ENCODE measurements at places on chromosomes 11 and 22.

DNA sequence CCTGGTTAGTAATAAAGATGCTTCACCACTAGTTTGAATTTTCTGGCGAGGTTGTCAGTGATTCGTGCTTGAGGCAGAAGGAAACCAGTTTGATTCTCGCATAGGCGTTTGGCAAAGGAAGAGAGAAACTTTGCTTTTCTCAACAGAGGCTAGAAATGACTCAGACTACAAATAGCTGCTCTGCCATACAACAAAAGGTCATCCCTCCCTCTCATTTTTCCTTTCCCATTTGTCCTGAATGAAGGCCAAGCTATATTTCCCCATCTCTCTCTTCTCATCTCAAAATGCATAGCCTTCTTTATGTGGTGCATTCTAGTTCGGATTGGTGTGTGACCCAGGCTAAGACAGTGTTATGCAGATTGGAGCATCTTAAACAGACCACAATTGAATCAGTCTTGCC is 741.4 kb downstream of the NTM start:
- no peak for DNase-seq

- no peak for DNase-seq
These were observed 354.6 kb upstream of the DDI1 start for GRCh38 chr11:103681855-103682254.

GRCh38 chr11:19520681-19521080 is 192.0 kb upstream of the NAV2 start:
- no peak for DNase-seq

DNA sequence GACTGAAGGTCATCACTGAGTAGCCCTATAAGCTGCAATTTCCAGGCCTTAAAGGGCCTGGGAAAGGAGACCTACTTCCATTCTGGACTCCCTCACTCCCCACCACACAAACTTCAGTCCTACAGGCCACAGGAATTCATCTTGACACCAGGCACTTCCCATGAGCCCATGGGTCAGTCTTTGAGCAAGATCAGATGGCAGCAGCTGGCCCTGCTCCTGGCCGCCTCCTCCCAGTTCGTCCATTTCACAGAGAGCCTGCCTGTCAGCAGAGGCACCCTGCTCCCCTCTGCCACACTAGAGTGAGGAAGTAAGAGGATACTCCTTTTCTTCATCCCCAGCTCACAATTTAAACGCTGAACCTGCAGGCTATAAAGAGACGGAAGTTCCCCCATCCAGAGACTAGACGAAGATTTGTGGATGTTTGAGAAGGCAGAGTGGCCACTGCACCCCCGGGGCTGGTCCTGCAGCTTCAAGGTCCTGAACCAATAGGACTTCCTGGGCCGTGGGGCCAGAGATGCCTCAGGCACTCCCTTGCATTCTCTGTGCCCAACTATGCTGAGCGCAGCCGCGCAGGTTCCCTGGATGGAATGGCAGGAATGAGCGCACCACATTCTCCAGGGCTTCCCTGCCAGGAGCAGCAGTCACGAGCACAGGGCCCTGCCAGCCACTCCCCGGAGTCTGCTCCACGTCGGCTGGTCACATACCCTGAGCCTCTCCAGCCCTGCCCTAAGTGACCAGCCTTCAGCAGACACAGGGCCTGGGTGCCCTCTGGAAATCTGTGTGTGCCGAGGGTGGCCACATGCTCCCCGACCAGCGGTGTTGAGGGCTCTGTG is 33.5 kb upstream of the BID start:
- peak; percentile 95 for DNase-seq

DNA sequence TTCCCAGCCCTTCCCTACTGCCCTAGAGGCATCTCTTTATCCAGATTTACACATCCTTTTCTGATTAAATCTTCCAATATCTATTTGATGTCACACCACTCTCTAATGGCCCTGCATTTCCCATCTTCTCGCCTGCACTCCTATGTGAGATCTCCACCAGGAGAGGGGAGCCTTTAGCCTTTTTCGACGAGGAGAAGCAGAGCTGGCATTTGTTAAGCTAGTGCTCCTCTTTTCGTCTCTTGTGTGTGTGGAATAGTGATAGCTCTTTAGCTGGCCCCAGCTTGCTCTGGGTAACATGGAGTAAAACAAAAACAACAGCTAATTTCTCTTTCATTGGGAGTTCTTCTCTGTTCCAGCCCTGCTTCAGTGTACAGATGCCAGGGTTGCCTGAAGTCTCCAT is 536.5 kb downstream of the NTM start:
- no peak for DNase-seq

DNA sequence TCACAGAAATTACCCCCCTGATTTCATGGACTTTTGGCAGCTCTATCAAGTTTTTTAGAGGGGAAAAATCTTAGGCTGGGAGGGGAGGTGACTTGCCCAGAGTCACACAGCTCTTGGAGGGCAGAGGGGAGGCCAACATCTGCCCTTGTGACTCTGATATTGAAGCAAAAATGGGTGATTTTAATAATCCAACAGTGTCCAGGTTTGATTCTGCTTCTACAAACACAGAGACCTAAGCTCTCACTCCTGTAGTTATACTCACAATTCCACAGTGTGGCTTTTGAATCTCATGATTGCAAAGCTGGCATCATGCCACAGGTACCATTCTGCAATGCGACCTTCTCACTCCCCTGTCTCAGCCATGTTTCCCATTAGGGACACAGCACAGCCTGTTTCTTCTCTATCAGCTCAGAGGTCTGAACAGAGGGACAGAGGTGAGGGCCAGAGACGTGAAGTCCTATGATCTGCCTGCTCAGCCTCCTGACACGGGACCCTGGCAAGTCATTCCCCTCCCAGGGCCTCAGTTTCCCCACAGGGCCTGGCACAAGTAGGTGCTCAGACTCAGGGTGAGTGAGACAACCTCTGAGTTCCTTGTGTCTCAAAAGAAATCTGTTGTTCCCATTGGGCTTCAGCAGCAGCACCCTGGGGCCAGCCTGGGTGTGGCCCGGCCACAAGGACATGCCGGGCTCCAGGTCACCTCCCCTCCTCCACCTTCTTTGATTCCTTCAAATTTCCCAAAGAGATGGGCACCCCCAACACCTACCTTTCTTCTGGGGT is 766 bp downstream of the APOL2 start:
- DNase-seq = no peak

GRCh38 chr11:96306933-96307775 is 35.8 kb downstream of the MAML2 start:
- peak; percentile 45 for DNase-seq
